ENCODE measurements at places on chromosomes 7 and 10.

GRCh38 chr10:104527013-104527412 is 114.1 kb upstream of the SORCS3 start:
- no peak for DNase-seq

DNA sequence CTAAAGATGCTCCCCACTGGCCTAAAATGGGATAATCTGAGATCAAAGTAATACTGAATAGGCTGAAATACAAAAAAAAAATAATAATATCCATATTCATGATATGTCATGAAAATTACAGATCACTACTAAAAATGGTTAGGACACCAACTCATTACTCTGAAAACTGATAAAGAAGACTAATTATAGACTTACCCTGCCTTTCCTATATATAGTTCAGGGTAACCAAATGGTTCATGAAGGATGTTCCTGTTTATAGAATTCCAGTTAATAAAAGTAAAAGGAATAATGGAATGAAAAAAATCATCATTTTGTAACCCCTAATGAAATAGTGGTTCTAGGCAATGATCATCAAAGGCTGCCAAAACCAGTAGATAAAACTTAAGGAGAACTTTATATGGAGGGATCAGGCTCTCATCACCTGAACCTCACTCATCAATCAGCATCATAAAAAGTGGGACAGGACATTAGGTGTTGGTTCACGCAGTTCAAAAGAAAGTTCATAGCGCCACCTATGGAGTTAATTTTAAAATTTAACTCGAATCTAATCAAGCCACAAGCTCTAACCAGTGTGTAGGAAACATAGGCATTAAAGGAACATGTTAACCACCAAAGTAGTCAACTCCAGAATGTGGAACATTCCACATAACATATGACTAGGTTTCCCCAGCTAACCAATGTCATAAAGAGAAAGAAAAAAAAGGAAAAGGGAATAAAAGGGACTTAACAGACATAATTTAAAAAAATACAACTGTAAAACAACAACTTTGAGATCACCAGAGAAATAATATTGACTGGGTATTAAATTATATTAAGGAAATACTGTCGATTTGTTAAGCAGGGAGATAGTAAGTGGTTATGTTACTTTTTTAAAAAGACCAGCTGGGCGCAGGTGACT is 35.7 kb downstream of the P4HA1 start:
- DNase-seq = peak; percentile 1

DNA sequence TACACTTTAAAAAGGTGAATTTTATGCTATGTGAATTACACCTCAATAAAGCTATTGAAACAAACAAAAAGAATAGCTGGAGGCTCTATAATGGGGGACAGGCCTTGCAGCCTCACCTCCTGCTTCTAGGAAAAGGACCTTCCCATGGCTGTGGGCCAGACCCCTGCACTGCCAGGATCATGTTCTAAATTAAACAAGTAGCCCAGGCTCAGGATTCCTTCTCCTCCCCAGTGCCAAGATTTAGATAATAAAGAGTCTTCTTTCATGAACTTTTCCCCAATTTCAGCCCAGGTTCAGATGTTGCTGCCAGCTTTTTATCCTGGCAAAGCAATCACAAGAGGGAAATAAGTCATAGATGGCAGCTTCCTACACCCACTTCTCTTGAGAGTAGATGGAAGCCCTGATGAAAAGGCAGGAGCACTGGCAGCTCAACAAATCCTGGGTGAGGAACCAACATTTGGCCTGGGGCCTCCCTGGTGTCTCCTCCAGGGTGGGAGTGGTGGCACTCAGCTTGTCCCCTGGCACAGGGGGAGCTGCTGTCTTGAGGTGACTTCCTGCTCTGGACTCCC is 22.2 kb upstream of the CAMK2B start:
- DNase-seq = no peak

GRCh38 chr10:102410429-102411073 is 8.0 kb downstream of the PSD start:
- no peak for DNase-seq

DNA sequence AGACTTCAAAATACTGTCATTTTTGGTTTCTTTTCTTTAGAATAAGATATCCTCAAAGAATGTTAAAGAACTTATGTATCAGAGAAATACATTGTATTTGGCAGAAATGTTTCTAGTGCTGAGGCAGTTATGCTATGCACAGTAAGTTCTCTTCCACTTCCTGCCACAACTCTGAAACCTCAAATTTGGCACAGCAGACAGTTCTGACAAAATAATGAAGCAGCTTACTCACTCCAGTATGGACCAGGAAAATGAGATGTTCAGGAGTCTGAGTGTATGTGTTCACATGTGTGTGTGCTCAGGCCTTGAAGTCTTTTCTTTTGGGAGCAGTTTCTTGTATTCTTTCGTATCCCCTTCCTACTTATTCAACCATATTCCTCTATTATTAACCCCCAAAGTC is 197.0 kb upstream of the AGK start:
- no peak for DNase-seq

- no peak for DNase-seq
Measured at GRCh38 chr10:92184977-92185376, 105.9 kb downstream of the CPEB3 start.

DNA sequence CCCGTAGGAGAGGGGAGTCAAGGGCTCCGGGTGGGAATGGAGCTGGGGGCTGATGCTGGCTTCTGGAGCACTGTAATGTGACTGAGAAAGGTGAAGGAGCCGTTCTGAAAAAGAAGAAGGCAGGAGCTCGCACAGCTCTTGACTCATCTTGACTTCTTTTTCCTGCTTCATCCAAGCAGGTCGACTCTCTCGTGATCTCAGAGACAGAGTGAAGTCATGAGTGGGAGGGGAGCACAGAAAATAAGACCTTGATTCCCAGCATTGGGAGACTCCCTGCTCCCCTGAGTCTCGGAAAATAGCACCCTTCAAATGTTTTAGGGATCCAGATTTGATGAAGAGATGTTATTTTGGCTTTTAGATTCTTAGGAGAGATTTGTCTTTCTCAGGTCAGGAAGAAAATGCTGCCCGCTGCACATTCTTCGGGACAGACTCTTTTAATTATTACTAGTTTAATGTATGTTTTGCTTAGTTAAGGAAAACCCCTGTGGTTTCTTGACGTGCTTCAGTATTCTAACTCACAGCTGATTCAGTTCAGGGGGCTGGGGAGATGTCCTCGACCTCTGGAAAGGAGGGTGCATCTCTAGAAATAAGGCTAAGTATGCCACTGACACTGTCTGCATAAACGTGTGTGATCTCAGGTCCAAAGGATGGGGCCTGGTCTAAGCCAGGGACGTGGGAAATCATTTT is 34.1 kb downstream of the EGFR start:
- no peak for DNase-seq

- DNase-seq = no peak
Measured at GRCh38 chr7:50330696-50331095, 26.2 kb downstream of the IKZF1 start.

GRCh38 chr10:74875966-74876365 is 49.6 kb downstream of the KAT6B start:
- DNase-seq = no peak

- DNase-seq = no peak
Measured at GRCh38 chr10:5428133-5428532, 15.8 kb downstream of the NET1 start.

DNA sequence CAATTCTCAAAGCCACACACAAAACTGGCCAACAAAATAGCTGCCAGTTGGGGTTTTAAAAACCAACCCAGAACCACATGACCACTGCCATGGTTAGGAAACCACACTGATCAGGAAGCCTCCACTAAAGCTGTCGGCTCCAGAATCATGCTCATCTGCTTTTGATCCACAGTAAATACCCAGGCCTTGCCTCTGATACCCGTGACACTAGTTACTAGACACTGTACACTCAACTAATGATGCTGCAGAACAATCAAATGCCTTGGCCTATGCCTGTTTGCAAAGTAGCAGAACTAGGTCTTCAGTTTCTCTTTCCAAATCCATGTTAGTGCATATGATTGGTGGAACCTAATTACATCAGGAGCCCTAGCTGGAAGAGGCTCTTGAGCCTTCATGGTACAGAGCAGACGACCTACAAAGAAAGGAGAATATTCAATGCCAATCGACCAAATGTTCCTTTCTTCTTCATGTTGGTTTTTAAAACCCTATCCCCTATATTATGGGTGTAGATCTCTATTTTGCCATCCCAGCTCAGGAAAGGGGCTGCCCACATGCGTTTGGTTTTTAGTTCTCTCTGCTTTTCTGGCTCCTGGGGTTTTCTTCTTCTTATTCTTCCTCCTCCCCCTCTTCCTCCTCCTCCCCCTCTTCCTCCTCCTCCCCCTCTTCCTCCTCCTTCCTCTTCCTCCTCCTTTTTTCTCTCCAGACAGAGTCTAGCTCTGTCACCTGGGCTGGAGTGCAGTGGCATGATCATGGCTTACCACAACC is 76.6 kb downstream of the CNNM2 start:
- DNase-seq = no peak

DNA sequence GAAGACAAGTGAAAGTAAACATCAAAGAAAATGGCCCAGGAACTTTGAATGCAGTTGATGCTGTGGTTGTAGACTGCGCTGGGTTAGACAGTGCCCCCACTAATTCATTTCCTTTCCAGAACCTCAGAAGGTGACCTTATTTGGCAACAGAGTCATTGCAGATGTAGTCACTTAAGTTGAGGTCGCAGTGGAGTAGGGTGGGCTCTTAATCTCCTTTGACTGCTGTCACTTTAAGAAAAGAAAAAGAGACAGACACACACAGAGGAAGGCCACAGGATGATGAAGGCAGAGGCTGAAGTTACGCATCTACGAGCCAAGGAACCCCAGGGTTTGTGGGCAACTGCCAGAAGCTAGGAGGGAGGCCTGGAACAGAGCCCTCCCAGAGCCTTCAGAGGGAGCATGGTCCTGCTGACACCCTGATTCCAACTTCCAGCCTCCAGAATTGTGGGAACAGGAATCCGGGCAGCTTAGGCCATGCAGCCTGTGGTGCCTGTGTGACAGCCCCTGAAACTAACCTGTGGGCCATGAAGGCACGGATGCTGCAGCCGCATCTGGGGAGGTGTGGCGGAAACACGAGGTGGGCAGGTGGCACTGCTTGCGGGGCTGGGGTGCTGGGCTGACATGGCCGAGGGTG is 107.6 kb downstream of the PRKAG2 start:
- DNase-seq = no peak

GRCh38 chr10:127506094-127506493 is 43.0 kb upstream of the NPS start:
- DNase-seq = no peak

GRCh38 chr10:11489591-11489990 is 121.9 kb downstream of the USP6NL start:
- DNase-seq = no peak

- no peak for DNase-seq
Measured at GRCh38 chr10:1515121-1515779, 222.1 kb downstream of the ADARB2 start.

DNA sequence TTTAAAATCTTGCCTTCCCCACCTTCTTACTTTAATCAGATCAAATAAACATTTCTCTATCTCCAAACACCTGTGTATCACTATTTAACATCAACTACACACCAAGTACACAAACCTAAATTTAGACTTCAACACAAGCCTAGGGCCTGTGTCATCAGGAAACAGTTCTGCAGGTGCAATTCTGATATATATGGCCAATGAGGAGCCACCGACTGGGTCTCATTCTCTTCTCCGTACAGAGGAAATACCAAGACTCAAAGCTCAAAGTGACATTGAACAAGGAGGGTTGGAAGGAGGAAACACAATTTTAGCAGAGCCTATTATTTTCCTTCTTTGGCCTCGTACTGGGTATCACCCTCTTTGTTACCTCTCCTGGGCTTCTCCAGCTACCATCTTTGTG is 152.6 kb upstream of the PRR15 start:
- DNase-seq = no peak

DNA sequence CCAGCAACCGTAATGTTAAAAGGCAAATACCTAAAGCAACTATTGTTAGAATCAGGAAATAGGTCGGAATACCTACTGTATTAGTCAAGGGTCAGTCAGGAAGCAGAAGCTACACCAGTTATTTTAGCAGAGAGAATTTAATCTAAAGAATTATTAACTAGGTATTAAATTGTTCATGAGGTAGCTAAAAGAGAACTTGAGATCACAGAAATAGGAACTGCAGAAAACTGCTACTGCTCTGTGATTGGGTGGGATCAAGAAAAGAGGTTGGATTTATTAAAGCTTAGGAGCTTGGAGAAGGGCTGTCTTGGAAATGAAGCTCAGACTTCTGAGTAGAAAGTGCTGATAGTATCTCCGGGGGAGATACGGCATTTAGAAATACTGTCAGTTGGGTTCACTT is 20.0 kb upstream of the ZNF438 start:
- no peak for DNase-seq

GRCh38 chr7:136000288-136000913 is 23.2 kb upstream of the MTPN start:
- DNase-seq = no peak

- DNase-seq = no peak
Measured at GRCh38 chr10:14779001-14779651, 4.4 kb upstream of the FAM107B start.

DNA sequence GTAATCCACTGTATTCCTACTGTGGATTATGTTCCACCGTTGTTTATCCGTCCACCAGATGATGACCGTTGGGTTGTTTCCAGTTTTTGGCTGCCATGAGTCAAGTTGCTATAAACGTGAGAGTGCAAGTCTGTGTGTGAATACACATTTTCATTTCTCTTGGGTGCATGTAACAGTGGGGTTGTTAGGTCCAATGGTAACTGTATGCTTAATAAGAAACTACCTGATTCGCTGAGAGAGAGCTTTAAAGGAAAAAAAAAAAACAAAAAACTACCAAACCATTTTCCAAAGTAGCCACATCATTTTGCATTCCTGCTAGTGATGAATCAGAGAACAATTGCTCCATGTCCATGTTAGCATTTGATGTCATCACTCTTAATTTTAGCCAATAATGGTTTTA is 15.9 kb downstream of the UBN2 start:
- no peak for DNase-seq

- peak; percentile 19 for DNase-seq
Measured at GRCh38 chr7:157273208-157274093, 63.4 kb upstream of the DNAJB6 start.

GRCh38 chr7:106535234-106535932 is 125.6 kb downstream of the CCDC71L start:
- DNase-seq = no peak

All from DMS 273 treated with DMSO at 0.1 percent for 48 hours (cell line).